Activated naive CD4-positive, alpha-beta T cell (primary cell): ENCODE measurements at places on chromosomes 3 and 15.

GRCh38 chr3:128170866-128171516 lies 17.7 kb downstream of the EEFSEC start:
- DNase-seq, result no peak

DNA sequence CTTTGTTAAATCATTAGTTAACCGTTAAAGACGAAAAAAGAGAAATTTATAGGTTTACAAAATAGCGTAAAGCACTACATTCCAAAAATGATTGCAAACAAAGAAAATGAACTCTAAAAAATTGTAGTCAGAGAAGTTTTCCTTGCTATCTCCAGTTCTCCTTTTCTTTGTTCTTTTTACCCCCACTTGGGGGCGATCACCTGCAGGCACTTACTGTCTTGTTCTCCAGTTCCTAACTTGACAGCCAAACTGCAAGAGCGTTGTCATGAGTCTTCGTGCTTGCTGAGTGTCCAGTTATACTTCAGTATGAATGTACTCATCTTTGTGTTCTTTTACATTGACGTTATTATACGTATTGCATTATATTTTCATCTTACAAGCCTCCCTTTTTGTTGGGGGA lies 54.5 kb downstream of the CHD2 start:
- no peak for DNase-seq

DNA sequence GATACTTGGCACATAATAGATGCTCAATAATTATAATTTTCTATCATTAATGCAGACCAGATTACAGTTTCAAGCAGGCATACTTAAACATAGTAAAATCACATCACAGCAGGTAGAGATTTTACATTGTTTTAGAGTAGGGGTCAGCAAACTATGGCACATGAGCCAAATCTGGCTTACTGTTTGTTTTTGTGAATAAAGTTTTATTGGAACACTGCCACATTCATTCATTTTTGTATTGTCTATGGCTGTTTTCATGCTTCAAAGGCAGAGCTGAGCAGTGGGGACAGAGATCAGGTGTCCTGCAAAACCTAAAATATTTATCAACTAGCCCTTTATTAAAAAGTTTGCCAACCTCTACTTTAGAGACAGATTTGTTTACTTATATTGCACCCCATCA lies 189.6 kb upstream of the MRPL3 start:
- no peak for DNase-seq

DNA sequence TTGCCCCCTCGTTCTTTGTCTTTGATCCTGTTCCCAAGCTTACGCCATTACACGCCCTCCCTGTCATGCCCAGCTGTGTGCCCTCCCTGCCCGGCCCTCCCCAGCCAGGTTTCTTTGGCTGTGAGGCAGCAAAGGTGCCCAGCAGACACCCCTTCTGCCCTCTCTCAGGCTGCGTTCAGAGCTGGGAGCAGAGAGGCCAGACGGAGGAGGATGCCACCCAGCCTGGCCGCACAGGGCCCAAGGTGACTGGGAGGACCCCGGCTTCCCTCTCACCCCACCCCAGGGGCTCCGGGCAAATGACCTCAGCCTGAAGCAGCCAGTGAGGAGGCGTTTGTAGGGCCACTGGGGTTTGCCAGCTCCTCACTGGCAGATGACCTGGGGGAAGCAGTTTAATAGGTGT lies 30.8 kb upstream of the LACTB start:
- no peak for DNase-seq

GRCh38 chr15:77085297-77085696 lies 14.4 kb upstream of the TSPAN3 start:
- no peak for DNase-seq

- DNase-seq, result no peak
Observed at GRCh38 chr15:67788986-67789385, 36.3 kb upstream of the SKOR1 start.

- DNase-seq, result no peak
Observed at GRCh38 chr3:101102678-101103296, 109.6 kb upstream of the ABI3BP start.

GRCh38 chr3:52256622-52257021 lies 11.1 kb downstream of the PPM1M start:
- DNase-seq, result no peak
